Sigmoid colon (tissue), 7 donors: ENCODE measurements at places on chromosomes 5 and 9. TPM values are rescaled to one million over a fixed set of nuclear protein-coding genes. Genes with fewer than 3 reads are reported as not detected.
A peak's percentile ranks its signal among the peaks of the same experiment; 100 is the strongest.

- DNase-seq = no peak
Measured at GRCh38 chr5:148750614-148751013, 75.8 kb upstream of the ADRB2 start.

DNA sequence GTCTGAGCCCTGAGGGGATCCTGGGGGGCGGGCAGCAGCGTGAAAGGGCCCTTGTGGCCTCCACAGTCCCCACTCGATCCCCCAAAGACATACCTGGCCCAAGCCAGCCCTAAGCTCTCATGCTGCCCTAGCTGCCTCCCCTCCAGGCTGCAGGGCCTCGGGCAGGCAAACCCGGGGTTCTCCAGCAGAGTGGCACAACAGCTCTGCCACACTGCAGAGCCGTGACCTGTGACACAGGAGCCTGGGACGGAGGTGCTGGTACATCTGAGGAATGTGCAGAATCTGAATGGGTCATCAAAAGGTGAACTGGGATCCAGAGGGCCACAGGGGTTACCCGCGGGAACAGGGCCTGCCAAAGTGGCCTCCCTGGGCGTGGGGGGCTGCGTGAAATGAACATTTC is 163.2 kb downstream of the DAB2IP start:
- no peak for DNase-seq

DNA sequence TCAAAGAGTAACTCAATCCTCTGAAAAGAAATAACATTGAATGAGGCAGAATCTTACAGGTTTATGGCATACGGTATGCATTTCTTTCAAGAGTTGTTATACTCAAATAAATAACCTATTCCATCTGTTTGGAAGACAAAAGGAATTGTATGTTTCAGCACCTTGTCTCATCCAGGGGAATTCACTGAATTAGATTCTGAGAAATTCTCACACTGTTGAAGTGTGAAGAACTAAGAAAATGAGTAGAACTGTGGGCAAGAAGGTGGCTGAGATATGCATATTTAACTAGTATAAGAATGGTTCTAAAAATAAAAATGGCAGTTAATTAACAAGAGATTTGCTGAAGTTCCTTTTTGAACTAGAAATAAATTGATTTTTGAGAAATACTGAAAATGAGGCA is 279.3 kb upstream of the DAP start:
- no peak for DNase-seq

GRCh38 chr5:16727755-16728325 is 111.0 kb upstream of the RETREG1 start:
- DNase-seq = peak; percentile 69

DNA sequence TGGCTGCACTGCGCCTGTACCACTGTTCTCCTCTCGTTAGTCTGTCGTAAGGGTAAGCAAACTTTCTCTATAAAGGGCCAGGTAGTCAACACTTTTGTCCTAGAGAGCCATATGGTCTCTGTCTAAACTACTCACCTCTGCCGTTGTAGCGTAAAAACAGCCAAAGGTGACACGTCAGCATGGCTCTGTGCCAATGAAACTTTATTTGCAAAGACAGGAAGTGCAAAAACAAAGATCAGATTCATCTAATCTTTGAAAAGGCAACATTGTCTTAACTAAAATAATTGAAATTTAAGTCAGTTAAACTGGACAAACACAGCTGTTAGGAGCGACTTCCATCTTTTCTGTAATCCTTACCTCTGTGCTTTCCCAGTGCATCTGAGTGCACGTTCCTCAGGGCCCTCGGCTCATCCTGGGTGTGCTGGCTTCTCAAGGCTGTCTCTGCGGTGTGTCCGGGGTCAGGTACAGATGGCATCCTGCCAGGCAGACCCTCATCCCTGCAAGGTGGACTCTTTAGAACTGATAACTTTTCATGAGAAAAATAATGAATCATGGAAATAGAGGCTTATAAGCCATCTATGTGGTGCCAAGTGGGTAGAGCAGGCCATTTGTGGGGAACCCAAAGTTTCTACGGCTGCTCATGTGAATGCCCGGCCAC is 35.2 kb upstream of the IRX4 start:
- DNase-seq = peak; percentile 48

- DNase-seq = peak; percentile 77
Measured at GRCh38 chr5:5497152-5497788, 74.8 kb downstream of the ICE1 start.

FRMPD1 gene
- total RNA-seq = 0.28 TPM

NR2F1 gene
- total RNA-seq = 17.5 TPM

SAPCD2 gene
- total RNA-seq = not detected
